ENCODE measurements at places on chromosomes 16 and 17.

DNA sequence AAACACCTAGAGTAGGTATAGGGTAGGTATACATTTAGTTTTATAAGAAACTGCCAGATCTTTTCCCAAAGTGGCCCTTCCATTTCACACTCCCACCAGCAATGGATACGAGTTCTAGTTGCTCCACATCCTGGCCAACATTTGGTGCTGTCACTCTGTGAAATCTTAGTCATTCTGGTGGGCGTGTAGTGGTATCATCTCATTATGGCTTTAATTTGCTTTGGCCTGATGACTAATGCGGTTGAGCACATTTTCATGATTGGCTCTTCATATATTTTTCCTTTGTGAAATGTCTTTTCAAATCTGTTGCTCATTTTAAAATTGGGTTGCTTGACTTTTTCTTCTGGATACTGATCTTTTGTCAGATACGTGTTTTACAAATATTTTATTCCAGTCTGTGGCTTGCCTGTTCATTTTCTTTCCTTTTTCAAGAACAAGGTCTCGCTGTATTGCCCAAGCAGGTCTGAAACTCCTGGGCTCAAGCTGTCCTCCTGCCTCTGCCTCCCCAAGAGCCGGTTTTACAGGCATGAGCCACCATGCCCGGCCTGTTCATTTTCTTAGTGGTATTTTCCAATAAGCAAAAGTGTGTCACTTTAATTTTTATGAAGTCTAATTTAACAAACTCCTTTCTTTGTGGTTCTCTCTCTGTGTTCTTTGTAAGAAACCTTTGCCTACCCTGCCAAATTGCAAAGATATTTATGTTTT, 192.4 kb downstream of the SEC14L1 start:
- DNase-seq: peak; percentile 60

GRCh38 chr16:54506214-54506580, 219.6 kb upstream of the IRX3 start:
- DNase-seq: no peak

GRCh38 chr17:57585341-57586195, 159.5 kb downstream of the CCDC182 start:
- DNase-seq: no peak

DNA sequence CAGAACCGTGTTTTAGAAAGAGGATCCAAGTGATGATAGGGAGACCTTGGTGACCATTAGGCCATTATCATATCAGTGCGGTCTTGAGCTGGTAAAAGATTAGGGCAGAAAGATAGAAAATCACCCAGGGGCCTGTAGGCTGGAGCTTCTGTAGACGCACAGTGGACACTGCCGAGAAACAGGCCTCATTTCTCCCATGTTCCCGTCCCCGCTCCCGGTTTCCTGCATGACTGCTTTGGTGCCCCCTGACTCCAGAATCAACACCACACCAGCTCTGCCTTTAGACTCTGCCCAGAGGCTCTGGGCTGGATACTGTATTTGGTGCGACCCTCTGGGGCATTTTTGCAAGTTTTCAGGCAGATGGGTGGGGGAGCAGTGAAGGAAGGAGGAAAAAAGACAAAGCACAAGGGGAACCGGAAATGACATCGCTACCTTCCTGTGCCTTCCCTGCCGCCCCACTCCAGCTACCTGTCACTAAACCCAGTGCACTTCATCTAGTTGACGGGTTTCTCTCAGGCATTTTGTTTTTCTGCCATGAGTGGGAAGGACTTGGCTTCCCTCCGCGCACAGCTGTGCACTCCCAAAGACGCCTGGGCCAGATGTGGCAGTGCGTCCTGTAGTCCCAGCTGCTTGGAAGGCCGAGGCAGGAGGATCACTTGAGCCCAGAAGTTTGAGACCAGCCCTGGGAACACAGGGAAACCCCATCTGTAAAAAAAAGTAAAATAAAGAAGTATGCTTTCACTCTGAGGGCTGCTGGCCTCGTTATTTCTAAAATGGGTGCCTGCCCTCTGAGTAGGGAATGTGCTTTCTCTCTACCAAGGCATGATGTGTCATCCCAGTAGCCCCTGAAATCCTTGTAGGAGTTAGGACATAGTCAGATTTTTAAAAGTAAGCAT, 214.1 kb downstream of the RPTOR start:
- no peak for DNase-seq

DNA sequence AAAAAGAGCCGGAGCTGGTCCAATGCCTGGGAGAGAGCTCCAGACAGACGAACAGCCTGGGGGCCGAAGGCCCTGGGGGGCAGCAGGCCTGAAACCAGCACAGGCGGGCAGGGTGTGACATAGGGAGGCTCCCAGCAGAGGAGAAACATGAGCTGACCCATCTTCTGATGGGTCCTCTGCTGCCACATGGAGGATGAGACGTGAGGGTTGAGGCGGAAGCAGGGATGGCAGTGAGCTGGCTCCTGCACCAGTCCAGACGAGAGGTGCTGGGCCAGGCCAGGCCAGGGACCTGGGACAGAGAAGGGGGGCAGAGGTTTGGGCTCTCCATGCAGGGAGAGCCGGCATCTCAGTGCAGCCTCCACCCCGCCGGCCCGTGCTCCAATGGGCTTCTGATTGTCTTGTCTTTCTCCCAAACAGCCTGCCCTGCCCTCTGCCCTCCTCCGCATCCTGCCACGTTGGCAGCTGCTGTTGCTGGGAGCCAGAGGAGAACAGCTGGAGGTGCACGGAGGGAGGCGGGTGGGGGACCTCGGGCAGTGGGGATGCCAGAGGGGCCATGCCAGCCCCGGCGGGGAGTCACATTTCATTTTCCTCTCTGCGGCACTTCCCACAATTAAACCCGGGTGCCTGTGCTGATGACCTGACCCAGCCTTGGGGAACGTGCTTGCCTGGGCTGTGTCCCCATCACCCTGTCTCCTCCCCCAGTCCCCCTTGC, 139.1 kb upstream of the GSE1 start:
- DNase-seq: no peak

- DNase-seq: no peak
Measured at GRCh38 chr17:29640981-29641642, 18.4 kb upstream of the CORO6 start.

DNA sequence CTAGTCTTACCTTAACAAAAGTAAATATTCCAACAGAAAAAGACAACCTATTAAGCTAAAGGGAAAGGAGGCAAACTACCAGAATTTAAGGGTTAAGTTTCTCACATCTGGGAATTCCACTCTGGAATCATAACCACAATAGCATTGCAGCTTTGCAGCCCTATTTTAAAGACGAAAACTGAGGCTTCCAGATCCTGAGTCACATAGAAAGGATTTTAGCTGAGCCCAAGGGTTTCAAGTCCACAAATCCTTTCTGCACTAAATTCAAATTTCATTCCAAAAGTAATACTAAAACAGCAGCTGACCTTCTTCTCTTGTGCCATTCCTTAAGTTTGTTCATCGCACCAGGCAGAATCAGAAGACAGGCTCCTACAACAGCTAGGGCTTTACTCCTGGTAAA, 17.8 kb downstream of the XYLT1 start:
- DNase-seq: no peak

- peak; percentile 67 for DNase-seq
Measured at GRCh38 chr16:29816694-29817441, 916 bp downstream of the PAGR1 start.

- no peak for DNase-seq
Measured at GRCh38 chr17:42453439-42453838, 5.2 kb upstream of the ATP6V0A1 start.

DNA sequence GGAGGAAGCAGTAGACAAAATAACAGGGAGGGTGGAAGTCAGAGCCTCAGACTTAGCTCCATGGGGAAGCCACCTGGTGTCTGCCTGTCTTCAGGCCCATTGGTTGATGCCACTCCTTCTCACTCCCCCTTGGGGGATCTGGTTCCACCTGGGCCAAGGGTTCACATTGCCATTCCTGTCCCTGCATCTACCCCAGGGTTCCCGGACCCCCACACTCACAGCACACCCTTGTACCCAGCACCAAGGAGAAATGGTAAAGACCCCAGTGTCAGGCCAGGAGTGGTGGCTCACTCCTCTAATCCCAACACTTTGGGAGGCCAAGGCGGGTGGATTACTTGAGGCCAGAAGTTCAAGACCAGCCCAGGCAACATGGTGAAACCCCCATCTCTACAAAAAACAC, 1.0 kb upstream of the CA7 start:
- no peak for DNase-seq

DNA sequence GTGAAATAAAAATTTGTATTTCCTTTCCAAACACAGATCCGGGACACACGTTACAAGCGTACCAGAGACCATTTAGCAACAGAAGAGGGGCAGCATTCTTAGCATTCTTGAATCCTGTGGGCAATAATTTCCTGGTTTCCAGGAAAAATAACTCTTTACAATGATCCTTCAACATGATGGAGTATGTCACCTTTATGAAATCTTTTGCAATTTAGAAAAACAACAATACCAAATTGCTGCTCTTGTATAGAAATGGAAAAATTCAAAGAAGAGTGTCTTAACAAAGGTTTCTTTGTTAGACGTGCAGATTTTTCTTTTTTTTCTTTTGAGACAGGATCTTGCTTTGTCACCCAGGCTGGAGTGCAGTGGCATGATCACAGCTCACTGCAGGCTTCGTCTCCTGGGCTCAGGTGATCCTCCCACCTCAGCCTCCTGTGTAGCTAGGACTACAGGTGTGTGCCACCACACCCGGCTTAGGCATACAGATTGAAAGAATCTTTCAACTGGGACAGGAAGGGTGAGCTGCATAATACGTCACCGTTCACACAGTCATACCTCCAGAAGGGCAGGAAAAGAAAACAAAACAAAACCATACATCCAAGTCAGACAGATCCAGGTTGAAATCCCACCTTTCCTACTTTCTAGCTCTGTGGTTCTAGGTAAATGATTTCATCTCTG, 10.8 kb upstream of the GCSH start:
- DNase-seq: no peak

GRCh38 chr16:72061564-72061963, 1.5 kb upstream of the HPR start:
- no peak for DNase-seq

DNA sequence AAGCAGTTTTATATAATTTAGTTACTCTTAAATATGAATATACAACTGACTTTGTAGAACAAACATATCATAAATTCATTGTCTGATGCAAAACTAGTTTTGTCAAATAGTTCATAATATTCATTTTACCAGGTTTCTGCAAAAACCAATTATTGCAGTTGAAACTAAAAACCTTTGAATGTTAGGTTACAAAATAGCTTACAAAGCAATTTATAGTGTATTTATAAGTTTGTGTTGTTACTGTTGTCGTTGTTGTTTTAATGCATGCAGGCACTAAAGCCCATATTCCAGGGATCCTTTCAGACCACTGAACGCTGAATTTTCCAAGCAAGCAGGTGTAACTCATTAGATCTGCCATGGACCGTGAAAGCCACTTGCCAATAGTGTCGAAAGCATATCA, 427.6 kb downstream of the ZFHX3 start:
- no peak for DNase-seq
